Activated CD4-positive, alpha-beta T cell treated with anti-CD3 and anti-CD28 coated beads, Interleukin-10, Interleukin-2, amounts not matched to agents 100 ng/mL and 50 ng/mL, durations not matched to agents 16 hours and 8 hours (primary cell): ENCODE measurements at places on chromosomes 11 and 22.

GRCh38 chr11:64652586-64653387 lies 61.8 kb downstream of the SLC22A12 start:
- peak; percentile 71 for DNase-seq

DNA sequence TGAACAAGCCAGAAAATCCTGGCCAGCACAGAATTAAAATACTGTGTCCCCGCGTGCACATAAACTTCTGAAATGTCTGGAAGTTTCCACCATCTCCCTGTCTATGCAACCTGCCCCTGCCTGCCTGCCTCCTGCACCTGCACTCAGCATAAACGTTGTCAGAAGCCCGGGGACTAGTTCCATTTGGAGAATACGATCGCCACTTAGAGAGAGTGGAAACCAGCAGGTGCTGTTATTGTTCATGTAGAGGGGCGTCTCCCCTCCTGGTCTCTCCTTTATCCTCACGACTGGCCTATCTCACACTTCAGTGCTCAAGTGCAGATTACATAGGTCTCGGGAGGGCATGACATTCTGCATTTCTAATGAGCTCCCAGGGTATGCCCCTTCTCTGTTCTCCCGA lies 35.6 kb downstream of the MPPED1 start:
- no peak for DNase-seq

DNA sequence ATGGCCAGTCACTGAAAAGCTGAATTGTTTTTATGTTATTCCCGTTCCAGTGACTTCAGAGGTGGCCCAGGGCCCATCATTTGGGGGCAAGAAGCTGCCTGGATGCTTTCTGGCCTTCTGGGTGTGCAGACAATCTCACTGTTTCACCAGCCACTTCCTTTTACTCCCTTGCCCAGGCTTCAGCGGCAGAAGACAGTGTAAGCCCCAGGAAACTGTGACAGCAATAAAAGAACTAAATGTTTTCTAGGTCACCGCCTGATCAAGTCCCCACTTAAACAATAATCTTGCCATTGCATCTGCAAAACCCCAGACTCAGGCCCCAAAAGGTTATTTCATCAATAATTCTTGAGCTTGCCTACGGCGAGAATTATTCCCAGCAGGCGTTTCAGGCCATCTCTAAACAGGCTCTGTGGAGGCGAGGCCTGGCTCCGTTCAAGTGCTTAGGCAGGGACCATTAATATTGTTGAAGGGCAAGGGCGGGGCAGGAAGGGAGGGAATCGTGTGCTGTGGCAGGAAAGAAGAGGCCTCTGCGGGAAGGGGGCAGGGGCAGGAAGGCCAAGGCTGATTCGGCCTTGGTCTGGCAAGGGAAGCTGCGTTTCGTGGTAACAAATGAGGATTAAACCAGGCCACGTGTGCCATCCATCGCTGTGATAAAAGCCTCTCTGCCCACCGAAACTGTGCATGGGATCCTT lies 252.3 kb downstream of the KIRREL3 start:
- no peak for DNase-seq

- no peak for DNase-seq
Measured at GRCh38 chr11:38476808-38477575, 1879.0 kb upstream of the RAG2 start.

- no peak for DNase-seq
Measured at GRCh38 chr11:80993536-80993935, 1552.7 kb upstream of the TENM4 start.

- peak; percentile 76 for DNase-seq
Measured at GRCh38 chr11:124070915-124071622, 29.9 kb upstream of the OR10G7 start.

GRCh38 chr11:68211546-68211945 lies 1.6 kb downstream of the KMT5B start:
- no peak for DNase-seq

GRCh38 chr11:74819400-74819799 lies 70.8 kb downstream of the RNF169 start:
- DNase-seq: no peak

DNA sequence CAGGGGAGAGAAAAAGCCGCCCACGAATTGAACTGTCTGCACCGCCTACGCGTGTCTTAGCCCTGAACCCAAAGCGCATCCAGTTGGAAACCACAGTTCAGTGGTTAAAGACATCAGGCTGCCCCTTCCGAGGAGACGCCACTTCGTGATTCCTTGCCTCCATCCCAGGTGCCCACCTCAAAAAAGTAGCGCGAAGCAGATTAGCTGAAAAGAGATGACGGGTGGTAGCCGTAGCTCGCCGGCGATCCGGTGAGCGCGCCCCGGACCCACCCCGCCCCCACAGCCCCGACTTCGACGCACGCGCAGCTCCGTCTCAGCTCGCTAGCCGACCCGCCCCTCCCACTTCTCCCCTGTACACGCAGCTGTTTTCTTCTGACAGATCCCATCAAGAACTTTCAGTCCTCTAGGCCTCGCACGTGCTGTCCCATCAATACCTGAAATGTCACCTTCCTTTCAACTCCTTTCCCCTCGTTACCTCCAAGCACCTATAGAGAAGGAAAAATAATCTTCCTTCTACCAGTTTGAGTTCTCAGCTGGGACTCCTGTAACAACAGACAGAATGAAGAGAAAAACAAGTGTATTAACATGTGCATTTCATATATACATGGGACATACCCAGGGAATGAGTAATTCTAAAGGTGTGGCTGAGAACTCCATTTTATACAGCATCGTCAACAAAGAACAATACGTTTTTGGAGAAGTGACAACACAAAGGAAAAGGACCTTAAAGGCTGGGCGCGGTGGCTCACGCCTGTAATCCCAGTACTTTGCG lies 49.5 kb downstream of the OR4D9 start:
- peak; percentile 89 for DNase-seq

DNA sequence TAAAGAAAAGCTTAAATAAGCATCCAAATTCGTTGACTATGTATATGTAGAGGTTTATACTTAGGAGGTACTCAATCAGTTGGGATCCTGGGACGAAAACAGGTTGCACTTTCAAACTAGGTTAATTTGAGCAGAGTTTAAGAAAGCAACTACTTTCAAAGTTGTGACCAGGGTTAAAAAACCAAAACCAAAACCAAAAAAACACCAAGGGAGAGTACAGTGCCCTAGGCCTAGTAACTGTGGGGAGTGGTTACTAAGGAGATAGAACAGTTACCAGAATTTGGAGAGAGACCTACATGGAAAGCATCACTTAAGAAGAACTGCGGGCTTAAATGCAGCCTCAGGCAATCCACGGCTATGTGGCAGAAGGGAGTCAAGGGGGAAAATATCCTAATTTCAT lies 148.3 kb downstream of the JRKL start:
- no peak for DNase-seq

DNA sequence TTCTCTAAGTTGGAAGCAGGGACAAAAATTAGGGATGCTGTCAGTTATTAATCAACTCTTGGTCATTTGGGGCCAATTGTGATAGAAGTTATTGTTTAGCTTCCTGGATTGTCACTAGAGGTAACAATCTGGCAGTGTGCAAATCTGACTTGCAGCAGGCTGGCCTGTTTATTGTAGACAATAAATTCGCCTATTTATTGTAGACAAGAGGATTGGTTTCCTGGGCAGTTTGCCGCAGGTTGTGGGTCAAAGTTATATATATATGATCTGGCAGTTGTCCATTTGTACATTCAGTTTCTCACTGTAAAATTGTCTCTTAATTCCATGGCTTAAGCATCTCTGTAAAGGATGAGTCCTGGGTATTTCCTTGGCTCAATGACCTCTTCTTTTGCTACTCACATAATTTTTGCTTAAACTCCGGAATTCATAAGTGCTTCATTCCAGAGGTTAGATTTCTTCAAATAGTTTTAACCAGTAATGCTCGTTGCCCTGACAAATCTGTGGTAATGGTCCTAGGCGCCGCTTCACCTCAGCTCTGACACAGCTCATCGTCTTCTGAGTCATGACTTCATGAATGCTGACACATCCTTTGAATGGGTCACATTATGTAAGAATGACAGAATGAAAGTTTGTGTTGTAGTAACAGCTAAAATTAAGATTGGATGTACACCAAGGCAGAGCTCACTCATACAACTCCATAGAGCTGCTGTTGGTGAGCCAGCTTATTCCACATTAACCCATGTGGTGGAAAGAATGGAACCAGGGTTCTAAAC lies 7.8 kb upstream of the MMP3 start:
- DNase-seq: peak; percentile 9

DNA sequence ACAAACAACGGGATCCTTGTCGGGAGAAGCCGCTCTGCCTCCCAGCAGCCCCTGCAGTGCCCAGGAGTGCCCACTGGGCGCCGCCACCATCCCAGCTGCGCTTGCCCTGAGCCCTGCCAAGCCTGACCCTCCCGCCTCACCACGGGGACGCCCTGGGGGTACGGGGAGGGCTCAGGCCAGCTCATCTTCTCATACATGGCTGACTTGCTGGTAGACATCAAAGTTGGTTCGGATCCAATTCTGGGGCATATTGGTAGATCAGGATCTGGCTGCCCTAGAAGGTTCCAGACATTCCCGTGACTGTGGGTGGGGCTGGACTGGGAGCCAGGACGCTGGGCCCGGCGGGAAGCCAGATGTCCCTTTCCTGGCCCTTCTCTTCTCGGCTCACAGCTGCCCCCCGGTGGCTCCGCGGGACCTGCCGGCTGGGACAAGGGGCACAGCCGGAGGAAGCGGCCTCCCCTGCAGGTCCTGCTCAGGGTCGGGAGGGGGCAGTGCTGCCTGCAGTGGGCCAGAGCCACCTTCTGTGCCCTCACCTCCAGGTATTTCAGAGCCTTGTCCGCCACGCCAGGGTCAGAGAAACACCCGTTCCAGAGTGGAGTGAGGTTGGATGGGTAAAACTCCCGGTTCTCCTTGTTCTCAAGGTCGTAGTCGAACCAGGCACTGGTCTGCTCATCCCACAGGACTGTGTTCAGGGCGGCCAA lies 10.6 kb upstream of the TREH start:
- DNase-seq: peak; percentile 91

DNA sequence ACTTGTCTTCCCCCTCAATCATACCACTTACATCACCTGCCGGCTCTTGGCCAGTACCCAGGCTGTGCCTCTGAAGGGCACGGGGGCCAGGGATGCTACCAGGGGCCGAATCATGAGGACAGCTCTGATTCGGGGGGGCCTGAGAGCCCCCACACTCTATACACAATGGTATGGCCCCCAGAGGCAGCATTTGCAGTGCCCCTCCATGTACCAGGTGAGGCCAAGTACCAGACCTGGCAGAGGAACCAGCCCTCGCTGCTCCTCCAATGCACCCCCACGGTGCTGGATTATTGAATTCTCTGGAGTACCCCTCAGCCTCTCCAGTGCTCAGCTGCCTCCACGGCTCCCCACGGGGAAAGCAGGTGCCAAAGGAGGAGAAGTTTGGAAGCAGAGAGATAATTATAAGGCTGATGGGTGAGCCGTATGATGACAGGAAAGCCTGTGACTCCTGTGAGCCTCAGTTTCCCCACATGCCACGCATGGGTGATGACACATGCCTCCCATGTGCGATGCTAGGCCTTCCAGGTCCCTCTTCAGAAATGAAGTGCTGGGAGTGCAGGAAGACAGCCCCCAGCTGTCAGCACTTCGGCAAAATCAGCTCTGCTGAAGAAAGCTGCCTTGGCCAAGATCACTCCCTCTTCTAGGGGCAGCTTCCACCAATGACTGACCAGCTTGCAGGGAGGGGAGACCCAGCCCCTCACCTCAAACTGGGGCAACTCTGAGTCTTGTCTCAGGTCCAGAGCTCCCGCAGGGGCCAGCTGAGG lies 69.9 kb downstream of the THAP12 start:
- no peak for DNase-seq

- DNase-seq: no peak
Measured at GRCh38 chr11:11989774-11990744, 18.4 kb downstream of the DKK3 start.

DNA sequence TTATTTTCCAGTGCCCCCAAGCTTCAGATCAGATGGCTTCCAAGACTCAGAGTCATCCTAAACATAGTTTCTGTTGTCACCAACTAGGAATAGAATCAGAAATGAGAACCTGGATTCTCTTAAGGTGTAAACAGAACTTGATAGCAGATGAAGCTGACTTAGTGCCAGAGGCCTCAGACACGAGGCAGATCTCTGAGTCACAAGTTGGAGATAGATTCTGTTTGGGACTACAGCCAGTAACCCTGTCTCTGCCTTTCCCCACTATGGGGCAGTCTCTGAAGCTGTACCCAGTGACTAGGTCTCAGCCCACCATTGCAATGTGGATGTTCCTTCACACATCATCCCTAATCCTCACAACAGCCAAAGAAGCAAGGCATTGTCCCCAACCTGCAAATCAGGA lies 25.4 kb downstream of the NEU3 start:
- no peak for DNase-seq

- no peak for DNase-seq
Measured at GRCh38 chr11:125072218-125072960, 9.3 kb downstream of the SLC37A2 start.

DNA sequence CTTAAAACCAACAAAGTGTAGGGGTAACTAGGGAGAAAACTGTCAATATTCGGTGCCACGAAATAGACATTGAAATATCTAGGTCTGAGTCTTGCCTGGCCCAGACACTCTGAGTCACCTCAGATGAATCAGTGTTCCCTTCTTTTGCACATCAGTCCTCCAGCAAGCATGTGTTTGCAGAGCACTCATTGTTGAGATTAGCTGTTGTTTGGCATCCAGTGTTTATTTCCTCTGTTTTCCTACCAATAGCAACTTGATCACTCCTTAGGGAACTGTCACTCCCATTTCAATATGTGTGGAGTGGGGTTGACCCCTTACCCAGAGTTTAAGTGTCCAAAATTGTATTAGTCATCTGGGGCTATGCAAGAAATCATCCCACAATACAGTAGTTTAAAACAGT lies 4.7 kb upstream of the ASCC2 start:
- DNase-seq: peak; percentile 20

DNA sequence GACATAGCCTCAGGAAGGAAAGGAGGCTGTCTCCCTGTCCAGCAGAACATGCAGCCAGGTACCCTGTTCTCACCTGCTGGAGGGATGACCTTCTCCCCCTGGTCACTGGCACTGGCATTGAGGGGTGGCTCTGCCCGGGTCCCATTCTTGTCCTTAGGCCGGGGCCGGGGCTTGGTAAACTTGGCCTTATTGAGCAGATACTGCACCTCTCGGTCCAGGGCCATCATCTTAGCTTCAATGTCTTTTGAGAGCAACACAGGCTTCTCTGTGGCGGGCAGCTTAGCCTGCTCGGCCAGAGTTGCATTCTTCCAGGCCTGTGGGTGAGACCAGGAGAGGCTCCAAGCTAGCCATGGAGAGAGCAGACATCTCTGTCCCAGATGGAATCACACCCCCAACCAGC lies 10.5 kb downstream of the HYOU1 start:
- DNase-seq: no peak

DNA sequence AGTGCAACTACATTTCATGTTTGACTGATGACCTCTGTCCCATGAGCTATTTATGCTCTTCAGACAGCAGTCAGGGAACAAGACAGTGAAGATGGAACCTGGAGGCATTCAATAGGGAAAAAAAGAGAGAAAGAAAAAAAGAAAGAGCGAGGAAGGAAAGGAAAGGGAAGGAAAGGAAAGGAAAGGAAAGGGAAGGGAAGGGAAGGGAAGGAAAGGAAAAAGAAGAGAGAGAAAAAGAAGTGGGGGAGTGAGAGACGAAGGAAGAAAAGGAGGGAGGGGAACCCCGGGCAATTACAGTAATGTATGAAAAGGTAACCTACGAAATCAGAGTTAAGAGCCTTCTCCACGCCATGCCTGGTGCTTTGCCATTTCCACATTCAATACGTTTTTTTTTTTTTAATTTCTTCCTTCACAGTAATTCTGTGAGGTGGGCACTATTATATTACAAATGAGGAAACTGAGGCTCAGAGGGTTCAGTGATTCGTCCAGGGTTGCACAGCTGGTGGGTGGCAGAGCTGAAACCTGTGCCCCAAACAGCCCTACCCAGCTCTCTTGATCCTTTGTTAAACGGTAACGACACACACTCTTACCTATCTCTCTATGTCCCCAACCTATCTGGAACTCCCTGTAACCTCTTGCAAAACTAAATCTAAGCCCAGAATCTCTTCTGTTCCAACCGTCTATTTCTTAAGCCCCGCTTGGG lies 39.3 kb downstream of the ETS1 start:
- DNase-seq: no peak
